ENCODE measurements at places on chromosomes 2 and 18.

DNA sequence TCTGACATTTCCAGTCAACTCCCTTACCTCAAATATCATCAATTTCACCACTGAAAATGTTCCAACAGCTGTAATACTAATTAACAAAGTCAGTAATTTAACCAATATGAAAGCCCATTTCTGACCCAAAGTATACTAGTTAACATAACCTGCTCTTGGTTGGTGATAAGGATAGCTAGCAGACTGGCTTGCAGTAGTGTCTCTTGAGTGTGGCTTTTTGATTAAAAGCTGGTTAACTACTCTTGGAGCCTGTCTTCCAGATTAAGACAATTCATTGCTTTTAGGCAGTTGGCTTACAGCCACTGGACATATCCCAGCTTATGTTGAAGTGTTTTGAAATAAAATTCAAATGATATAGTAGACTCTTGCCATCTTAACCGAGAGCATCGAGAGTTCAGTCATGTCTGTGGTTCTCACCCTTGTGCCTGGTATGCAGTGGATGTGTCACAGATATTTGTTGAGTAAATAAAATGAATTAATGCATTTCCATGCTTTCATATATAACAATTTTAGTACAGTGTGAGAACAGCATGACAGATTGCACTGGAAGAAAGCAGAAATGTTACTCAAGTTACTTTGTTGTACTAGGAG lies 158.1 kb downstream of the TANC1 start:
- DNase-seq: no peak

DNA sequence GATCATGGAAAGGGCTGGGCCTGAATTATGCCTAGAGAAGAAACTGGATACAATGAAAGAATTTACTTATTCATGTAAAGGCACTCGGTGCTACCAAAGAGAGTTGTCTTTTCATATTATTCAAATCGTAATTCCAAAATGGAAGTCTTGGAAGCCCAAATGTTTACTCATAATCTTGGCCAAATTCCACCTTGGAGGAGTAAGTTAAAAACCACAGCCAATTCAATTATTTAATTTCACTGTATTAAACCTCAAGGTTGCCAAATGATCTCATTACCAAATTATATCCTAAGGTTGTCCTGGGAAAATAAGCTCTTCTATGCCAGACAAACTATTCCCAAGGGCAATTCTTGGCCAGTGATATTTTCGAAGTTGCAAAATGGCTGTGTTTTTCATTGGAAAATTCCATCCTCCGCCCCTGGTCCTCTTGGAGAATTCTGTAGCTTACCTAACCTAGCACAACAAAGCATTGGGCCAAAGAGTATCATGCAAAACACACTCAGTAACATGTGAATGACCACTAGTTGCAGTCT lies 11.1 kb upstream of the VPS4B start:
- DNase-seq: no peak

- DNase-seq: peak; percentile 7
Observed at GRCh38 chr2:110173523-110173922, 31.3 kb downstream of the NPHP1 start.

- no peak for DNase-seq
Observed at GRCh38 chr2:224410946-224411561, 9.1 kb upstream of the FAM124B start.

DNA sequence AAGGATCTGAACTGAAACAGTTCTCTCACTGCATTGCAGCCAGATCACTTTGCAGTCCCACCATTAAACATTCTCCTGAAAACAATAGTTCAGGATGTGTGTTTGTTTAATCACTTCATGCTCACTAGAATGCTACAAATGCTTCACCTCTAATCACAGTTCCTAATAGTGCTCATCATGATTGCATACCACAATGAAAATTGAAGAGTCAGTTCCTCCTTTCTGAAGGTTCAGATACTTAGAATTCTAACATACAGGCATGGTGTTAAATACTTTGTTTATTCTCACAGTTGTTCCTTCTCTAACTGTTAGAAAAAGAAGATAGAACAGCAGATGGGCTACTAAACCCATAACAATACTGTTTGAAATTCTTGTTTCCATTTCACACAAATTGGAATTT lies 622.3 kb upstream of the ACVR2A start:
- no peak for DNase-seq

DNA sequence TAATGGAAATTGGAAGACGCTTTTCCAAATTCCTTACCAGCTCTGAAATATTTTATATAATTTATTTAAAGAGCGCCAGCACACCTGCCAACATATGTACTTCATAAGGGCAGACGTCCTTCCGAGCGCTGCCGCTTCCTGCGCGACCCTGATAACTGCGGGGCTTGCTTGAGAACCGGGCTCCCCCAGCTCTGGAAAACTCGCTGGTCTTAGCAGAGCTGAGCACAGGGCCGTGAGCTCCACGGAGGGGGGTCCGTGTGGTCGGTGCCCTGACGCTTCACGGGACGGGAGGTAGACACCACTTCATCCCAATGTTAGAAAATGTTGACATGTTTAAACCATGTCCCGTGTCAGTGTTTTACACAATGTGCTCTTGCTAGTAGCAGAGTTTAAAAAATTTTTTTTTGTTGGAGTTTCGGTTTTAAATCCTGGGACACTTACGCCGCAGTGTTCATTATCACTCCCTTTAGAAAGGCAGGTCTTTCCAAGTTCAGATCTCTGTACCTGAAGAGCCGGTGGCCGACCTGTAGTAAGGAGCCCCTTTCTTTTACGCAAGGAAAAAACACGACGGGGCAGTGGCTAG lies 1.6 kb downstream of the NFATC1 start:
- DNase-seq: no peak

DNA sequence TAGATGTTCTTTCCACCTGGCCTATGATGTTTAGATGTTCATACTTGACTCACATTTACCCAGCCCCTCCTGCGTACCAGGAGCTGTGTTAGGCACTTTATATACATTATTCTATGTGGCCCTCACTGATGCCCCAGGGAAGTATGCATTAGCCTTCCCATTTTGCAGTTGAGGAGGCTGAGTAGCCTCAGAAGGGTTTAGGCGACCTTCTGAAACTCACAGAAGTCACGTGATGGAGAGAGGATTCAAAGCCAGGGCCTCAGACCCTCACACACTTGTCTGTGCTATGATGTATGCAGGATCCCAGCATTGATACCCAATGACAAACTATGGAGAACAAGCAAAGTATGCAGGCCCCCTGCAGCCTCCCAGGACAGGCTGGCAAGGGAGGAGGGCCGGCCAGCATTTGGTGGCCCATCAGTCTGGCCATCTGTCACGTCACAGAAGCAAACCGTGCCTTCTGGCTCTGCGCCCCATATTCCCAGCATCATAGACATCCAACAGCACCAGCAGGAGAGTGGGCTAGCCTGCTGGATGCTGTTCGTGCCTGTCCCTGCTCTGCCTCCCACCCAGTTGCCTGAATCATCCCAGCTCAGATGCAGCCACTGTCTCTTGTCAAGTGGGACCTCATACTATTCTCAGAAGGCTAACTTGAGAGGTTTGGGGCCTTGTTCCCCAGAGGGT lies 33.6 kb downstream of the EHD3 start:
- no peak for DNase-seq

DNA sequence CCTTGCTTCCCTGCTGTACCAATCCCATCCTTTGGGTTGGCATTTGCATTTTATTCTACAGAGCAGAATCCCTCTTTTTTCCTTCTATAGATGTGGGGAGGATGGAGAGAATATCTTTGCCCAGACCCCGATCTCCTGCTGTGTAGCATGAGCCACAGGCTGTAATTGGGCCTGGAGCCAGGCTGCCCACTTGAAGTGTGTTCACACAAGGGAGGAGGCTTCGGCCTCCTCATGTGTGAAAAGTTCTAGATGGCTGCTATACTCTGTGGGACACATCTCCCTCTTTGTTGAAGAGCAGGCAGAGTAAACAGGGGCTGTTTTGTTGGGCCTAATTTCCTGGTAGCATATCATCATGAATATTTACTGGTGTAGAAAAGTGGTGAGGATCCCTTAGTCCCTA lies 126.3 kb downstream of the XRCC5 start:
- DNase-seq: no peak

DNA sequence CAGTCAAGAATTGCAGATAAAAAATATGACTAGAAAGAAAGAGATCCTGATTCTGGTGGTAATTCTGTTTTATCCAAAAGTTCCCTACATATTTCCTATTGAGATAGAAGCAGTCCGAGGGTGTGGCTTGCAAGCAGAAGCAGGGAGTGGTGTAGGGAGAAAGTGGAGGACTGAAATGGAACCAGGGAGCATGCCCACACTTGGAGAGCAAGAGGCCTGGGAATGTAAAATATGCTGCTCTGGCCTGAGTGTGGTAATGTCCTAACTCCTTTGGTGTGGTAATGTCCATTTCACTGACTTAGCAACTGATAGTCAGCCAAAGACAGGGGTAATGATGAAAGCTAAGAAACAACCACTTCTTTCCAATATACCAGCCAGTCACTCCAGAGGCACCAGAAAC lies 30.1 kb upstream of the FMNL2 start:
- DNase-seq: no peak

- no peak for DNase-seq
Observed at GRCh38 chr2:55111230-55111569, 60.9 kb upstream of the RTN4 start.

DNA sequence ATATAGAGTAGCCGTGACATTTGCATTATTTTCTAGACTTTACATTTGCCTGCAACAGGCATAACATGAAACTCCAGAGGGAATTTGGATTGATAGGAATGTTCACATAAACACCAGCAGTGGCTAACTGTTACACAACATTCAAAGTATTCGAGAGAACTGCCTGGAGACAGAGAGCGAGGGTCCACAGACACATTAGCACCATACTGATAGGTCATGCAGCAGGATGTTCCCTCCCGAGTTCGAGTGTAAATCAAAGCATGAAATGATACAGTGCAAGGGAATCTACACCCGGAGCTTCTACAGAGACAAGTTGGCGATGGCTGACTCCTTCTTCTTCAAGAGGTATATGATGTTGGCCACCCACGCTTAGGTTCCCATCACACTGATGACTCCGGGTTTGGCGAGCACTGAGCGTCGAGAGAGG lies 89.5 kb downstream of the COL6A3 start:
- DNase-seq: no peak

DNA sequence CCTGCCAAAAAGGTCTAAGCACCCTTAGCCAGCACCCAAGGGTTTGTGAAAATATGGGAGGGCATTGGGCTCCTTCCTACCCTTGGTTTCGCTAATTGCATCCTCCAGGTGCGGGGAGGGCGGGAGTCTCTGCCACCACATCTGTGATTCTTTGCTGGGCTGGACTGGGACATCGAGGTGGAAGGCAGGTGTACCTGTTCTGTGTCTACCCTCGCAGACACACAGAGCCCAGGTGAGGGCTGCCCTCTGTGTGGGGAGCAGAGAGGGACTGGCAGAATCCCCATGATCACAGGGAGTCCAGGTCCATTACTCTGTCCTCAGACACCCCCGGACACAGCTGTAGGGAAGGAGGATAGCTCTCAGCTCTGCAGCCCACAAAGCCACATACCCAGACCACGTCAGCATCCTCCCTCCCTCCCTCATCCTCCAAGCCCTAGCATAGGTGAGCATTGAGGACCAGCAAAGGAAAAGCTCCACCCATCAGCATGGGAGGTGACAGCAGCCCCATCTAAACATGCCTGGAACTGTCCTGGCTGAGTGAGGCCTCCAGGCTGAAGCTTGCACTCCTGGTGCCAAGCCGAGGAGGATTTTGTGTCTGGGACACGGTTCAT lies 49.8 kb downstream of the PLB1 start:
- no peak for DNase-seq

GRCh38 chr2:64789466-64790320 lies 136.0 kb upstream of the SERTAD2 start:
- no peak for DNase-seq
